ENCODE measurements at places on chromosomes 7 and 10.

- DNase-seq, result peak; percentile 88
These were observed 16.1 kb downstream of the ANKRD16 start for GRCh38 chr10:5873515-5873995.

DNA sequence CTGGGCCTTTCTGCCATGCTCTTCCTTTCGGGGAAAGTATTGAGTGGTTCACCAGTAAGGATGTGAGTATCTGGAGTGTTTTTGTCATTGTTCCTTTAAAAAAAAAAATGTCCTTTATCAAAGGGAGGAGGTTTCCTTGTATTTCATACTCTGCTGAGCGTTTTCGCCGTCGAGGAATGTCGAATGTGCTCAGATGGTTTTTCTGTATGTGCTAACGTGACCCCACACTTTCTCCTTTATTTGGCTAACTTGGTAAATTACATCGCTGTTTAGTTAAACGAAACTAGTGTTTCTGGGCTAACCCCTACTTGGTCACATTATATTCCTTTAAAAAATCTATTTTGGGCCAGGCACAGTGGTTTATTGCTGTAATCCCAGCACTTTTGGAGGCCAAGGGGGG is 45.9 kb downstream of the INPP5A start:
- DNase-seq, result no peak

DNA sequence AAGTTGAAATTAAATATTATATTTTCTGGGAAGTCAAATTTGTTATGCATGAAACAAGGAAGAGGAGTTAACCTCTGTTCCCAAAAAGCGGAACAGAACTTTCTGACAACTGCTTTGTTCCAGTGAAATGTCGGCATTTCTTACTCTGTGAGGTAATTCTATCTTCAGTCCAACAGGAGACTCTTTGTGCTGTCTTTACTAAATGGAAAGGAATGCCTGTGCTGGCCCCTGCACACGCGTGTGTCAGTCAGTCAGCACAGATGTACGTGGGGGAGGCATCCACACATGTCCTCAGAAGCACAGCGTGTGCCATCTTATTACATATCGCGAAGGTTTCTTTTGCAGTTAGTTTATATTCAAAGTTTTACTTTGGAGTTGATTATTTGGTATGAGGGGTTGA is 37.5 kb downstream of the NET1 start:
- DNase-seq, result peak; percentile 77

GRCh38 chr10:126686719-126687118 is 16.2 kb upstream of the C10orf90 start:
- no peak for DNase-seq

GRCh38 chr7:66050337-66050957 is 25.2 kb upstream of the ASL start:
- DNase-seq, result no peak

DNA sequence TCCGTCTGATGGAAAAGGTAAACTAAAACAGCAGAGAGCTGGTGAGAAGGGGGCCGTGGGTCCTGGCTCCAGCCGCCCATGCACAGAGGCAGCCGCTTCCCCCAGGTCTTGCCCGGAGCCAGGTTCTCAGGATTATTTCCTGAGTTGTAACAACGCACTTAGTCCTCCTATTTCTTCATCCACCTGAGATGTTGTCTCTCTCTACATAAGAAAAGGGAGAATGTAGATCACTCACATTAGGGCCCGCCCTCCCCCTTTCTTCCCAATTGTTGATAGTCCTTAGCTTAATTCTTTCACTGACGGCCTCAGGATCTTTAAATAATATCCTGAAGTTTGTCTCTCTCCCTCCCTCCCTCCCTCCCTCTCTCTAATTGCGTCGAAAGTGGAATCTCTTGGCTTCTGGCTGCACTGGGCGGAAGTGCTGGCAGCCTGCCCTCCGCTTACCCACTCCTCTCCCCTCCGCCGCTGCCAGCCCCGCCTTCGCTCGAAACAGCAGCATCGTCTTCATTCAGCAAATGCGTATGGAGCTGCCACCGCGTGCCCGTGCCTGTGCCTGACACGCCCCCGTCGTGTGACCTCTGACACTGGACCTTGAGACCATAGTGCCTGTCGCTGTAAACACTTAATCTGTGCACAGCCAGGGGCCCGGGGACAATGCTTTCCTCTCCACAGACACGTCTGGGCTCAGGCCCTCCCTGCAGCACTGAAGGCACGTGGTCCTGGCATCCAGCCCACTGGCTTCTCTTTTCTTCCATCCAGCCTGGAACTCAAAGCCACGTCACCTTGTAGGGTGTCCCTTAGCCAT is 174.5 kb upstream of the PPP2R2D start:
- DNase-seq, result no peak

DNA sequence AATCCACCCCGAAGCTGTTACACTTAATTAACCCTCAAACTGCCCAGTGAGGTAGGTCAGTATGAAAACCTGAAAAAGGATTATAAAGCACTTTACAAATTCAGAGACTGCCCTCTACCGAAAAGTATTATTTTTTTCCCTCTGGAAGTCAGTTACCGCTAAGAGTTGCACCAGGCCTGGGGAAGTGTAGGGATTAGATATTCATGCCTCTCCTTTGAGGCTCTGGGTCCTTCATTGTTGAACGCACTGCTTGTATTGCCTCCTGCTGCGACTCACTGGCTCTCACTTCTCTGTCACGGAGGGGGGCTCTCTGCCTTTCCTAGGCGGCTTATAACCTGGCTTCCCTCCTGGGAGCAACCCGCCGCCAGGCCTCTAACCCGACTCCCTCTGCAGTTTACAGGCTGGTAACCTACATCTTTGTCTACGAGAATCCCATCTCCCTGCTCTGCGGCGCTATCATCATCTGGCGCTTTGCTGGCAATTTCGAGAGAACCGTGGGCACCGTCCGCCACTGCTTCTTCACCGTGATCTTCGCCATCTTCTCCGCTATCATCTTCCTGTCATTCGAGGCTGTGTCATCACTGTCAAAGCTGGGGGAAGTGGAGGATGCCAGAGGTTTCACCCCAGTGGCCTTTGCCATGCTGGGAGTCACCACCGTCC is 2.7 kb downstream of the RHBDD2 start:
- DNase-seq, result peak; percentile 21

- peak; percentile 69 for DNase-seq
These were observed 2.5 kb upstream of the CLDN4 start for GRCh38 chr7:73828107-73828803.

GRCh38 chr10:6136215-6137201 is 47.7 kb downstream of the RBM17 start:
- peak; percentile 80 for DNase-seq

GRCh38 chr10:113544392-113544791 is 8.5 kb upstream of the HABP2 start:
- no peak for DNase-seq

DNA sequence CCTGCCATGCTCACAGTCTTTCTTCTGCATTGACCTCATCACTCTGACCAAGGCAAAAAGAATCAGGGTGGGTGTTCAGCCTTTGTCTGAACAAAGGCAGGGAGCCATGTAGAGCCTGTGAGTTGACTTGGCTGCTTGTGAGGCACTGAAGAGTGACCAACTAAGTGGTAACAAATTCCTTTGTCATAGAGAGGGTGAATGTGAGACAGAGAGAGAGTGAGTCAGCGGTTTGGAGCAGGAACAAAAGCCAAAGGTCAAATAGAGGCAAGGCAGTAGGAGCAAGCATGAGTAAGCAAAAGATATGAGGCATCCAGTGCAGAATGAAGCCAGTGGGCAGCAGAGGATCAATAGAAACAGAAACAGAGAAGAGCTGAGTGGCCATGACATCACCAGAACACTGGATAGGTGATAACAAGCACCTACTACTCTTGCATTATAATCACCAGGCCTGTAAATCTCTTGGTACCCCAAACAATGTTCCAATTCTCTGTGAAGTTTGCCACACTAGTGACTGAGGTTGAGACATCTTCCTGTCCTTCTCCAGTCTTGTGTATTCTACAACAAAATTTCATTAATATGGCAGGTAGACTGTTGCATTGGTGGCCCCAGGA is 116.2 kb upstream of the LAMB4 start:
- DNase-seq, result peak; percentile 98

DNA sequence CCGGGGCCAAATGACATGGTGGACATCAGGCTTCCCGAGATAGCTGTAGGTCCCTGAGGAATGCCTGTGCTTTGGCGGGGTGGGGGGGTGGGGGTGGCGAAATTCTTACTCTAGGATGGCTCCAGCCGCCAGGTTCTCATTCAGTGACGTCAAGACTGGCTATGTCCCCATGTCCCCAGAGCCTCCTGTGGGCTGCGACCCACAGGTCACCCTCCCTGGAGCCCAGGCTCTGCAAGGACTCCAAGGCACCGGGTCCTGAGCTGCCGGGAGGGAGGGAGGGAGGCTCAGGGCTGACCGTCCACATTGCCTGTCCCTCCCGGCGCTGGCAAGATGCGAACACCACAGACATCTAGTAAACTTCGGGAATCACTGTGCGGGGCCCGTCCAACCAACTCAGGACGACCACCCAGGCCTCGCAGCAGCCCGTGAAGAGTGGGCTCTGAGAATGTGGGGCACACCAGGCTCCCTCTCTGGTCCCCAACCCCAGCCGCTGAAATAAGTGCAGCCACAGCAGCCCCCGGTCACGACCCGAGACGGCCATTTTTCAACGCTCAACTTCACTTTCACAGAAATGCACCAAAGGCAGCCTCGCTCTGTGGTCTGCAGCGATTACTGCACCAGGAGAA is 12.6 kb downstream of the GPR146 start:
- DNase-seq, result no peak

- no peak for DNase-seq
These were observed 448.4 kb upstream of the COBL start for GRCh38 chr7:51764976-51765375.

- no peak for DNase-seq
These were observed 151.8 kb downstream of the SFMBT2 start for GRCh38 chr10:7258948-7259523.

Data from fibroblast of the aortic adventitia (primary cell).